ENCODE measurements at places on chromosomes 11 and 22.

GRCh38 chr22:31046539-31047226 lies 34.4 kb upstream of the SMTN start:
- no peak for DNase-seq

DNA sequence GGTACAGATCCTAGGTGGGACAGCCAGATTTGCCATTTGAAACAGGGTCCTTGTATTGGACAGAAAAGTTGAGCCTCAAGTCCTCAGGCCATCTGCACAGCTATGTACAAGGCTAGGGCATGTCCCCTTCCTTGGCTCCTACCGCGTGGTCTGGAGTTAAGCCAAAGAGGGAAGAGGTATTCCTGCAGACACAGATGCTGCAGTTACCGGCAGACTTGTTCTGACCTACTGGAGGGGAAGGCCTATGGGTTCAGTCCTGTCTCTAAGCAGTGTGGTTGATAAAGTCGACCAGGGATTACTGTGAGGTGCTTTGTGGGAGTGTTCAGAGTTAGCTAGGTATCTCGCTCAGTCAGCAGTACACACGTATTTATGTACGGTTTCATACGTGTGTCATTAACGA lies 180.6 kb downstream of the ADAMTS15 start:
- DNase-seq, result no peak

- DNase-seq, result peak; percentile 69
Measured at GRCh38 chr11:111520560-111520959, 6.0 kb downstream of the HOATZ start.

DNA sequence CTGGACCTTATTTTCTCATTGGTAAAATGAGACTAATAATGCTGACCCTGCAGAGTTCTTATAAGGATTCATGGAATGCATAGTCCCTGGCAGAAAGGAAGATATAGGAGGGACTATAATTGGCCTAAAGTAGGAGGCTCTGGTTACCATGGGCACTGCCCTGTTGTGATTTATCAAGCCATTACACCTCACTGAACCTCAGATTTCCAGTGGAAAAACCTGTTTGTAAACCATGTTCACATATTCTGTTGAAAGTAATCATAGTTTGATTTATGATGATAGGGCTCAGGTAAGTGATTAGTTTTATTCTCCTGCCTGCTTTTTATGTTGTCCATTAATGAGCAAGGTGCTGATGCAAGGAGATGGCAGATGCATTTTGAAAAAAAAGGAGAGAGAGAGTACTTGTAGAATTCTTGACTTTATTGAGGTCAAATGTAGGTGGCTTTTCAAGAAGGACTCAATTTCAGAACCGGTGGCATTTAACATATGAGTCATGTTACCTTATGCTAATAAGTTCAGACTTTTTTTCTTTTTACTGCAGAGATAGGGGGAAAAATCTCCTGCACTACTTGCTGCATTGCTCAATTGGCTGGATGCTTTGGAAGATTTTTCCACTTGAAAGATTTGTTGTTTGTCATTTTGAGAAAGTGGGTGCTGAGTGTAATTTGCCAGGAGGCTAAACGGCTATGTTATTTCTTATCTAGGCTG lies 14.6 kb downstream of the NF2 start:
- peak; percentile 44 for DNase-seq

- no peak for DNase-seq
Measured at GRCh38 chr11:114612686-114613085, 17.1 kb upstream of the NXPE4 start.

GRCh38 chr11:130164221-130164570 lies 4.6 kb downstream of the ST14 start:
- DNase-seq, result no peak

GRCh38 chr22:26416670-26417276 lies 12.3 kb upstream of the ASPHD2 start:
- peak; percentile 95 for DNase-seq

GRCh38 chr11:69218271-69218682 lies 62.5 kb downstream of the SMIM38 start:
- no peak for DNase-seq

DNA sequence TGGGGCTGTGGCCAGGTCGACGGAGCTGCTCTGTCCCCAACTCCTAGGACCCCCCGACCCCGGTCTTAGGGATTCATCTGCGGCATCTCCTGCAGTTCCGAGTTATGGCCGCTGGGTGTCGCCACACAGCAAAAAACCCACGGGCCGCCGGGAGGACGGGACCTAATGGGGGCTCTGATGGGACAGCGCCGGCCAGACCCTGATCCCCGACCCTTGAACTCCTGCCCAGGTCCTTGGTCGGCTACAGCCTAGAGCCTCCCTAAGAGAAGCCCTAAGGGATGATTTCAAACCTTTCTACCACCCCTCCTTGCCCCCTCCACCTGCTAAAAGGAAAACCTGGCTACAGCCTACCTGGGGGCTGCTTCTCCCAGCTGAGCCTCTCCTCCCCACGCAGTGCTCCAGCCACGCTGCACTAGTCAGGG lies 30.8 kb upstream of the LRRC10B start:
- DNase-seq, result peak; percentile 17

- DNase-seq, result no peak
Measured at GRCh38 chr11:67301951-67302516, 1.3 kb upstream of the SSH3 start.

GRCh38 chr11:118843565-118843964 lies 40.1 kb upstream of the CXCR5 start:
- DNase-seq, result peak; percentile 7

Data from fibroblast of upper back skin (primary cell).